ENCODE measurements at places on chromosomes 5 and 9.

DNA sequence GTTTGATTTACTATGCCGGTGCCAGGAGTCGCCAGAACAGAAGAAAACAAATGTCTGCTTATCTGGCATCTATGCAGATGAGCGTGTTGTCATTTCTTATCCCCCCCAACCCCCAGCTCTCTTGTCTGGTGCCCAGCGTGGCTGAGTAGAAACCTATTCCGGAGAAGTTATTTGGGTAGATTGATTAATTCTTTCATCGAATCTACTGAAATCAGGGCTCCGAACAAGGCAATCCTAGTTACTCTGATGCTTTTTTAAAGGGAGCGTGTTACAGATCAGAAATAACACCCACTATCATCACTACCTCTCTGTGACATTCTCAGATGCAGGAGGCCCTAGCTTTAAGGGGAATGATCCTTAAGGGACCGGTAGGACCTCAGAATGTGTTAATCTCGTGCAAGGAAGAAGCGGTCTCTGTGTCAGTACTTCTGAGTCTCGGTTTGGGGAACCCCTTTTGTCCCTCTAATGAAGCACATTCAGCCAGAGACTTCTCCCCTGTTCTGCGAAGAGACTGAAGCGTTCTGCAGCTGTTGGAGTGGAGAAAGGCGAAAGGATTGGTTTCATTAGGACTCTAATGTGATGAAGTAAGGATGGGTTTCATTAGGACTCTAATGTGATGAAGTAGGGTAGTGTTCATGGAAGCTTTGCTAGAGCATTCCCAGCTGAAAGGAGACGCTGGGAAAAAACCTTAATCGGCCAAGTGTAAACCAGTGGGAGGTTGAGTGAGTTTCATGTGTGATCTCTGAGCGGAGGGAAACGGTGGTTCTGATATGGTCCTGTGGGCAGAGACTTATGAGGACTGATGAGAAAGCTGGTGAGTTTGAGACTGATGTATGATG lies 1.5 kb downstream of the PIP5K1B start:
- DNase-seq: no peak

GRCh38 chr9:129245276-129245675 lies 67.2 kb upstream of the IER5L start:
- no peak for DNase-seq

- DNase-seq: no peak
These were observed 24.0 kb downstream of the CSF1R start for GRCh38 chr5:150062216-150062922.

DNA sequence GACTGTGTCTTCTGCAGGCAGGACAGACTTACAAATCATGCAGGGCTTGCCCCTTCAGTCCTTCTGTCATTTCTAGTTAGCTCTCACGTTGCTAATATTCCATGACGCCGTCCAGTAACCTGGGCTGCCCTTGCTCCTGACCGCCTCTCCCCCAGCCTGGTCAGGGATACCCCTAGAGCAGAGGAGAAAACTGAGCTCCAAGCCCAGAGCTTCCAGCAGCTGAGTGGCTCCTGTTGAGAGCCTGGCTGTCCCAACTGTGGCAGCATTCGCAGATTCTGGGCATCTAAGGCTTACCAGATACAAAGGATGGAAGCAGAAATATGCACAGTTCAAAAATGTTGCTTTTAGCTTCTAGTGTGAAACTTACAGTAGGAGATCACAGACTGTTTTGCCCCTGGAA lies 185.2 kb downstream of the CD180 start:
- no peak for DNase-seq

DNA sequence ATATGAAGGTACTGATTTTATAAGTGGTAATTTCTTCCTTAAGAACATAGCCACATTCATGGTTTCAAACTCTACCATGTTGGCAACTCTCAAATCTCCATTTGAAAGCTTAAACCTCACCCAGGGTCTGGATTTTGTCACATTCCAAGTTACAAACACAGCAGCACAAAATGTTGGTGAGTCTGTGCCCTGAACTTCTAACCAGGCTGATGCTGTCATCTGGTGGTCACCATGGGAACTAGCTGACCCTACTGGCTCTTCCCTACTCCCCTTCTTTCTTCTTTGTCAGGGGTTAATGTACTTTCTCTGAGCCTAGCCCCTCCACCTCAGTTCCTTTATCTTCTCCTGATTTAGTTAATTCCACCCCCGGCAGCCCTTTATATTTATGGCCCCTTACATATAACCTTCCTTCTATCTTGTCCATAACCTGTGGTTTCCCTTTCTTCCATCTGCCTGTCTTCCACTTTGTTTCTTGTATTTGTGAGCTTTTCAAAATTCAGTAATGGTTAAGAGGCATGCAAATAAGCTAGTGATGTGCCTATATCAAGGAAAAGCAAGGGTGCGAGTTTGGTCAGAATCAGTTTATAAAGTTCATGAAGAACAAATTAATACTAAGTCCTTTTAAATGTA lies 35.9 kb downstream of the TGFBR1 start:
- DNase-seq: peak; percentile 27

Data from nephron progenitor cell (in vitro differentiated cells).